ENCODE measurements at places on chromosomes 3 and 15.

DNA sequence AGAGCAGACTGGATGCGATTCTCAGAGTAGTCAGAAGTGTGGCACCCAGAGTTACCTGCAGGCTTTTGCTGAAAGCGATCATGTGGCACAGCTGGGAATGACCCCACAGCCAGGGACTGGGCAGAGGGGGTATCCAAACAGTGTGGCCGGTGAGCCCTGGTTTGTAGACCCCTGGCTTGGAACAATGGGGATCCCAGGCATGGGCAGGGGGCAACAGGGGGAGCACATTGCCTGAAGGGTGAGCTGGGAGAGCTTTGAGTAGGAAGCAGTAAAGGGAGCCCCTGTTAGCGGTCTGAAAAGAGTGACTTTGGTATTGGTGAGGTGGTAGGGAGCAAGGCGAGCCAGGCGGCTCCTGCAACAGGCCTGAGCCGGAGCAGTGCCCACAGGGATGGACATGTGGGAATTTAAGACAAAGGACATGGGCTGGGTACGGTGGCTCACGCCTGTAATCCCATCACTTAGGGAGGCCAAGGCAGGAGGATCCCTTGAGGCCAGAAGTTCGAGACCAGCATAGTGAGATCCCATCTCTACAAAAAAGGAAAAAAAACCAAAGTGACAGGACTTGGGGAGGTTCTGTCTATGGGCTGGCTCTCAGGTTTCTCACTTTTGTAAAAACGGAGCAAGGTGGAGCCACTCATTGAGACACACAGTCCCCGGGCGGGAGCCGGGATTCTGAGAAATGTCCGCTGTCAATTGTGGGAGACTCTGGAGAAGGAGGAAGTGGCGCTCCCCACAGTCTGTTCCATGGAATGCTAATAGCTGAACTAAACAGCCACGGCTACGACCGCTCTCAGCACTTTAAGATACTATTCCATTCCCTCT is 223.8 kb upstream of the LYSMD4 start:
- no peak for DNase-seq

- DNase-seq = no peak
These were observed 838.1 kb upstream of the SEMA6D start for GRCh38 chr15:46879032-46879770.

DNA sequence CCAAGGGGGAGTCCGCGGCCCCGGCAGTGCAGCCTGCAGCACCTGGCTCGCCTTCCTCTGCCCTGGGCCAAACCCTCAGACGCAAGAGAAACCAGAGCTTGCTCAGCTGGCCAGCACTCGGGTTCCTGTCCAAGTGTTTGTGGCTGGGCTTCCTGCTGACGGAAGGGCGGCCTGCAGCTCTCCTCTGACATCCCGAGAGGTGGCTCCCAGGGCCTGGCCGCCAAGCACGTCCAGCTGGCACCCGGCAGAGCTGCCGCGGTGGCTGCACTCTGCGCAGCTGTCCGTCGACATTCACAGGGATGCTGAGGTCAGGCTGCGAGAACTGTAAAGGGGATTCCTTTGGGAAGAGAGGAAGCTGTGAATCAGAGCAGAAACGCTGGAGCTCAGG is 85.6 kb downstream of the CPN2 start:
- no peak for DNase-seq

DNA sequence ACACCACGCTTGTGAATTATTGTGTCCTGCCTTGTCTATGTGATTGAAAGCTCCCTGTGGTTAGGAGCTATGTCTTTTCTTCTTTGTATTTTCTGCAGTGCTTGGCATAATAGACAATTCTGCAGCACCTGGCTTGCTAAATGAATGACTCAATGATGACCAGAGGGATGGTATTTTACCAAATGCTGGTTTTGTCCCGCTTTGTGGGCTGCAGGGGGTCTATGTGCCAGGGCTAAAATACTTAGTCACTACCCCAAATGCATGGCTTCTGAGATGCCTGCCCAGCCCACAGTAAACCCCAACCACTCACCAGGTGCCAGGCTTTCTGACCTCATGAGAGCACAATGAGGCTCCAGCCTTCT is 50.9 kb downstream of the BOC start:
- DNase-seq = no peak

DNA sequence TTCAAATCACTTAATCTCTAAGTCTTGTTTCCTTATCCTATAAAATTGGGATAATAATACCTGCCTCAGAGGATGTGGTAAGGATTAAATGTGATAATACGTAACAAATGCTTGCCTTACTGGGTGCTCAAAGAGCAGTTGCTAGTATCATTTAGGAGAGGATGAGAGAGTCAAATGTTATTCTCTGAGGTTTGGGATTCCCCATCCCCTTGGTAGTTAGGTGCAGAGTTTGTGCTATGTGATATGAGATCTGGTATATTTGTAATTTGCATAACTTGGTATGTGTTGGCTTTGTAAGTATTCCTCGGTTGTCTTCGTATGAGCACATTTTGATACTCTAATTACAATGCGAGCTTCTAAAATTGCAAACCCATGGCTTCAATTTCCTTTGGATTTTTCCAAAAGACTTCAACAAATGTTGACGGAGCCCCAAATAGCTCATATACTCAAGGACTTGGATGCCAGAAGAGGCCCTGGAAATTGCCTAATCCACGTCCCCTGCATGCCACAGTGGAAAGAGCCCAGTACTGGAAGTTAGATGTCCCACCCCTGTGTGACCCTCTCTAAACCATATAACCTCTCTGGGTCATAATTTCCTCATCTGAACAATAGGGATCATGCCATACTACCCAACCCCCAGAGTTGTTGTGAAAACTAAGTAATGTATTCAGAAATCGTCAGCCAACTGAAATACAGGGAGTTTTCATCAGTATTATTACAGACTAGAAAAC is 85.0 kb downstream of the FBN1 start:
- no peak for DNase-seq

DNA sequence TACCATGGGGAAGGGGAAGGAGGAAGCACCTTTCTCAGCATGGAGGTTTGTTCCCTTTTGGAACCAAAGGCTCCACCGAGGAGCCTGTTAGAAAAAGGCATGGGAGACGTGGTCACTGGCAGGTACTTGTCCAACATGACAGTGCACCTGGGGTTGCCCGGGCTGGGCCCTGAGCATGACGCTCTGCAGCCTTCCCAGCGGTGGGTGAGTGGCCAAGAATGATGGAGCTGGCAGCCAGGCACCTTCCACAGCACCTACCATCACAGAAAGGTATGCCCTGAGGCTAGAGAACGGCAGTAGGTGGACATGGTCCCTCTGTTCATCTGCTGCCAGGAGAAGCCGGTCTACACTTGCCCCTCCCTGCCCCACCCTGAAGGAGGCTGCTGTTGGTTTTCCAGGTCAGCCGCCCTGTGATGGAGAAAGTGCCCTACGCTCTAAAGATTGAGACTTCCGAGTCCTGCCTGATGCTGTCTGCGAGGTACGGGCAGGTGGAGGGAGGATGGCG is 29.0 kb upstream of the NR2C2 start:
- DNase-seq = no peak

- no peak for DNase-seq
These were observed 361.9 kb downstream of the CLSTN2 start for GRCh38 chr3:140296796-140297352.

GRCh38 chr3:122606330-122606729 is 28.9 kb downstream of the PARP15 start:
- DNase-seq = no peak

GRCh38 chr3:35744419-35744818 is 105.1 kb downstream of the ARPP21 start:
- no peak for DNase-seq

GRCh38 chr15:100913961-100914360 is 5.2 kb upstream of the LRRK1 start:
- no peak for DNase-seq

All from stimulated activated CD4-positive, alpha-beta T cell treated with anti-CD3 and anti-CD28 coated beads, Interleukin-15, amount 100 ng/mL, for 1 hour (primary cell).